ENCODE measurements at places on chromosomes 11 and 22.

DNA sequence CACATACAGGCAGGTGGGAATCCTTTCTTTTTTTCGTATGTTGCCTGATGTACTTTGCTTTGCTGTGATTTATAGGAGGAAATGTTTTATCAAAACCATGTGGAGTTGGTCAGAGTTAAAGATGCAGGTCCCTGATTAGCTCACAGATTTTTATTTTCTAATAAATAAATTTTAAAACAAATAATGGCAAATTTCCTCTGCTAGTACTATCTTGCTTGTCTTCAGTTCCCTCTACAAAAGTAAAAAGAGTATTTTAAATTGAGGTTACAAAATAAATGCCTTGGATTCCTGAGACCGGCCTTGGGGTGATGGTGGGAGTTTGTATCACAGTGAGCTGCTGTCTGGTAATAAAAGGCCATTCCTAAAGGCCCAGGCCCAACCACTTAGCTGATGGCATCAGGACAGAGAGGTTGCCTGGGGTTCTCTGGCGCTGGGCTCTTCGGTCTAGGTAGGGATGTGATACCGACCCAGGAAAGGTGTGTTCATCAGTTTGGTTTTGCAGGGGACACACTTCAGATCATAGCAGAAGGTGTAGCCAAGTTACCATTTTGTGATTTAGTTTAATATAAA is 129.0 kb downstream of the TBC1D22A start:
- no peak for DNase-seq

GRCh38 chr22:39989633-39990032 is 5.1 kb upstream of the FAM83F start:
- DNase-seq = no peak

DNA sequence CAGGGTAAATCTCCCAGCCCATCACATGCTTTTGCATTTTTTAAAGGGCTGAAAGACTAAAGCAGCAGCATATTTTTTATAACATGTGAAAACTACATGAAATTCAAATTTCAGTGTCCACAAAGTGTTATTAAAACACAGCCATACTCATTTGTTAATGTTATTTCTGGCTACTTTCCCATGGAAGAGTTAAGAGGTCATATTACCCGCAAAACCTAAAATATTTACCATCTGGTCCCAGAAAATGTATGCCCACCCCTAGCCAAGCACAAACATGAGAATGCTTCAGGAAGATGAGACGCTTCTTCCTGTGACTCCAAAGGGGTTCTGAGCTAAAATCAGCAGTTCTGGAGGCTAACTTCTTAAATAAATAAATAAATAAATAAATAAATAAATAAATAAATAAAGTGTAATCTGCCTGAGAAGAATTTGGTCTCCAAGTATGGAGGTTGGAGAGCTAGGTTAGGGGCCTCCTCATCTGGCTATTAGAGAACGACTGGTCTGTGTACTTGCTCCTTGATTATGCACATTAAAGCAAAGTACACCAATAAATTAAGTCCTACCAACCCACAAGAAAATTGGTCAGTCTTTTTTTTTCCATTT is 9.7 kb downstream of the IMMP1L start:
- DNase-seq = no peak

- no peak for DNase-seq
Measured at GRCh38 chr11:100612766-100613165, 74.3 kb upstream of the ARHGAP42 start.

- DNase-seq = no peak
Measured at GRCh38 chr11:45665206-45665932, at the start of gene CHST1. CHST1 (minus strand) TSS chr11:45665622; CDS start chr11:45650923, 14,699 bp downstream.

- no peak for DNase-seq
Measured at GRCh38 chr11:60870276-60870675, 2.9 kb downstream of the ZP1 start.

DNA sequence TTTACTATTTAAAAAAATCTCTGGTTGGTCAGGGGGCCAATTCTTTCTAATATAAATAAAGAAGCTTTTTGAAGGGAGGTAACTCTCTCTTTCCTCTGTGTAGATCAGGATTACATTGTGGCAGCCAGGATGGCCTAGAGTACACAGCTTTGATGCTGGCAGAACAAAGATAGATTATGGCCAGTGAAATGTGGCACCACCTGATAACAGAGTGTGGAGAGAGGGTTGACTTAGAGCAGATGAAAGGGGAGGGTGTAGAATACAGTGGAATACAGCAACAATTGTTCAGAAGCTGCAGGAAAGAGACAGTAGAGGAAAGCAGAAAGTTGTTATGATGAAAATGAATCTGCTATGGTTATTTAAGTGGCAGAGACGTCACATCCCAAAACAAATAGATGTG is 99.0 kb downstream of the FAR1 start:
- no peak for DNase-seq

DNA sequence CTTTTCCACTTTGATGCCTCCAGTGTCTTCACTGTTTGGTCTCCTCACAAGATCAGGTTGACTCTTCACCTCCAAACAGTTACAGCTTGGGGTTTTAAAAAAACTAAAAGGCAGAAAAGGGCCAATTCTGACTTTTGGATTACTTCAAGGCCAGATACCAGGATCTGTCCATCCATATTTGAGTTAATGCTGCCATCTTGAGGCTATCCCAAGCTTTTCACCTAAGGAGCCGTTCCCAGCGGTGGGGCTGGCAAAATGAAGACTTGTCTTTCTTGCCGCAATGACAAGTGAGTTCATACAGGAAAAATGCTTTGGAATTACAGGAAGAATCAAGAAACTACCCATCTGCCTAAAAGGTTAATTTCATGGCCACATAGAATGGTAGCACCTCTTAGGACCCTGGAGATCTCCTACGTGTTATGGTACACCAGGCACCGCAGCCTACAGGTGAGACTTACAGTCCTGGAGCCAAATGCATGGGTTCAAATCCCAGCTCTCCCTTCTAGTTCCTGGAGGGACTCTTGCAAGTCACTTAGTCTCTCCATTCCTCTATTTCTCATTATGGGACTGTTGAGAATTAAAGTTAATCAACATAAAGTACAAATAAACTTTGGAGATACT is 6.0 kb upstream of the OR5B21 start:
- DNase-seq = peak; percentile 52

DNA sequence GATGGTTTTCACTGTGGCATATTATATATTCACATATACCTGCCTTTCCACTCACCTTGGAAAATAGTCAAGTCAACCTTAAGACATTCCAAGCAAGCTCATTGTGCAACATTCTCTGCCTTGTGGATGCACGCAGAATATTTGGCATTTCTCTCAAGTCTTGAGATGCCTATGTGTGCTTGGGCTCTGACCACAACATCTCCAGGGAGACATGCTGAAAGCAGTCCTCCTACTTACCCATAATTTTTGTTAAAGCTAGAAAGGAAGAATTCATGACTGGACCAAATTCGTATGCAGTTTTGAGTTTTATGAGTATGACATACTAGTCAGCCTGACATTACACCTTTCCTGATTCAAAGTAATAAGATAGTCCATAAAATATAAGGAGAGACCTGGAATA is 684.0 kb downstream of the OPCML start:
- no peak for DNase-seq
